ENCODE measurements at places on chromosomes 7 and 10.

- DNase-seq: no peak
These were observed 1.5 kb downstream of the TRIL start for GRCh38 chr7:28956608-28957063.

DNA sequence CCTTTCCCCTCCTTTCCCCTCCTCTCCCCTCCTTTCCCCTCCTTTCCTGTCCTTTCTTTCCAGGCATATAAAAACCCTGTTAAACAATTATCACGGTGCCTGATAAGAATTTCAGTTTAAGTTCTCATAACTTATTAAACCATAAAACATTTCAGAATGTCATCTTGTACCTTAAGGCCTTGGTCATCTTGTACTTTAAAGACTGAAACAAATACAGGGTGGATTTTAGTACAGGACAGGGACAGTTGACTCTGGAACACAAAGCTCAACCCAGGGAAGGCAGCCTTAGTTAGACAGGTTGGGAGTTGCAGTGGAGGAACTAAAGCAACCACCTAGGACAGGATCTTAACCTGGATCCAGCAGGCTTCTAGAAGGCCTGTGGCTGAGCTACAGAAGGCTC is 1.2 kb downstream of the AGR3 start:
- no peak for DNase-seq

DNA sequence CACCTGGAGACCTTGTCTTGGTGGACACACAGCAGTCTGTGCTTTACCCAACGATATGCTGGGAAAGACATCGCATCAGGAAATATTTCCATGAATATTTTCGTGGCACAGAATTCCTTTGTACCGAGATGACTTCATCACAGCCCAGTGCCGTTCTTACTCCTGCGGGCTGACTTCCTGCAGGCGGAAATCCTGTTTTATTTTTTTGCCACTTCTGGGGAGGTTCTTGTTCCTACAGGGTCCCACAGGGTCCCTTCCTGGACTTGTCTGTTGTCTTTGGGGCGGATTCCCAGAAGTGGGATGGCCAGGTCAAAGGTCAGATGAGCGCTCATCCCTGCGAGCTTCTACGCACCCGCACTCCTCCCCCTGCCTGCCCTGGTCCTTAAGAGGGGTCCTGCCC is 86.5 kb downstream of the DNAJB6 start:
- no peak for DNase-seq

DNA sequence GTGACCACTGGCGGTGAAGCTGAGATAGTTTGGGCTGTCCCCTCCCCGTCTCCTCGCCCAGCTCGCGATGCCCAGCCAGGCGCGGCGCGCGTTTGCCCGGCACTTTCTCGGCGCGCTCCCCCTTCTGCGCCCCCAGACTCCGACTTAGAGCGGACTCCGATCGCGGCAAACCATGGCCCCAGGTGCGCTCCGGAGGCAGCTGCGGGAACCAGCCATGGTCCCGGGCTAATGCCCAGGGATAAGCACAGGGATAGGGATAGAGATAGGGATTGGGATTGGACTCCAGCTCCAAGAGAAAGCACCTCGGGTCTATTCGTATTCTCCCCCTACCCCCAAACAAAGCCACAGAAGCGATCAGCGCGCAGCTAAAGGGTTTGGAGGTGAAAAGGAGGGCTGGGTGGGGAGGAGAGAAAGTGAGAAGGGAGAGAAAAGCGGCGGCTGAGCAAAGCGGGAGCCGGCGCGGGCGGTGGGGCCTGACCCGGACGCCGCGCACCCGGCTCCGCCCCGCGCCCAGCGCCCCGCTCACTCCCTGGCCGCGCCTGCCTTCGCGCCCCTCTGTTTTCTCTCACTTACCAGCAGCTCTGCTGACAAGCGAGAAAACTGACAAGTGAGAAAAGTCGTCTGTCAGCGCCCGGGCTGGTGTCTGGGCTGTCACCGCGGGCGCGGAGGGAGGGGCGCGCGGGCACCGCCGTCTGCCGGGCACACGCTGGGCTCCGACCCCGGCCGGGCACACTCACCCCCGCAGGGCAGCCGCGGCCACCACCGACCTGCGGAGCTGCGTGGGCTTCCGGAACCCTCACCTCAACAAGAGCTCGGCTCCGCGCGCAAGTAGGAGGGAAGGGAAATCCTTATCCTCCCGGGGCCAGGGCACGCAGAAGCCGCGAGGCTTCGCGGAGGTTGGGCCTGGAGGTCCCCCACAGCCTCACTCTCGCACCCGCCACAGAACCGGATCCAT is at the start of gene PDE1C:
Gene PDE1C (minus strand): TSS at position 2 of the 955 bp plus-strand sequence.
- no peak for DNase-seq

DNA sequence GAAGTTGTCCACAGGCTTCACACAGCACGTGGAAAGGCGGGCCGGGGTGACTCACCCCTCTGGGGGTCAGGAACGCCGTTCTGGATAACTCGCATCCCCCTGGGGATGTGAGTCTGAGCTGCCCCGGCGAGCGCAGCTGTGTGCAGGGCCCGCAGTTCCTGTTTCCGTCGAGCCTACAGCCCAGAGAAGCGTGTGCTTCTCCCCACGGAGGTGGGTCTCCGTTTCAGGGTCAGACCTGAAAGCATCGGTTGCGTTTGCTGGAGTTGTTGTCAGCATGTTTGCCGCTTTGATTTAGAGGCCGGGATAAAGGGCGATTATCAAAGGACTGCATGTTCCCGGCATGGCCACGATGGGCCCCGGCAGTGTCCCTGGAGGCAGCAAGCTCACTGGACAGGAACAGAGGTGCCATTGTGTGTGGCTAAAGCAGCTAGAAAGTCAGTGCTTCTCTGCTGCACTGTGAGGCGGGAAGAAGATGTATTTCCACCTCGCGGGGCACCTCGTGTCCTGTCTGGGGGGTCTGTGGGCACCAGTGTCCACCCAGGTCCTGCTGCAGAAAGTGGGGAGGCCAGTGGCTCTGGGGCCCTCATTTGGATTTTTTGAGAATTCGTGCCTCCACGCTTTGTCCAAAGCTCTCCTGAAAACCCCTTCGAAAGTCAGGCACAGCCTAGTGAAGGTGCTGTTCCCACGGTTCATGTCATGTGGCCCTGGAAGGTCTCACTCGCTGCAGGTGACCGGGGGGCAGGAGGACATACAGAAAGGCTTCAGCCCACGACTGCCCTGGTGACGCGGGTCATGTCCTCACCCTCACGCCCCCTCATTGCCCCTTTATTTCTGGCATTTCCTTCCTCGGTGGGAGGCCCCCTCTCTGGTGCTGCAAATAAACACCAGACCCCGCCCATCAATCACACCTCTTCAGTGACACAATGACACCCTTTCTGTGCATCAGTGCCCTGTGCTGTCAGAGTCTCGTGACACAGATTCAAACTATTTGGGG is 27.4 kb upstream of the GDI2 start:
- no peak for DNase-seq

- DNase-seq: no peak
These were observed 160.0 kb upstream of the TCF7L2 start for GRCh38 chr10:112790030-112790429.

DNA sequence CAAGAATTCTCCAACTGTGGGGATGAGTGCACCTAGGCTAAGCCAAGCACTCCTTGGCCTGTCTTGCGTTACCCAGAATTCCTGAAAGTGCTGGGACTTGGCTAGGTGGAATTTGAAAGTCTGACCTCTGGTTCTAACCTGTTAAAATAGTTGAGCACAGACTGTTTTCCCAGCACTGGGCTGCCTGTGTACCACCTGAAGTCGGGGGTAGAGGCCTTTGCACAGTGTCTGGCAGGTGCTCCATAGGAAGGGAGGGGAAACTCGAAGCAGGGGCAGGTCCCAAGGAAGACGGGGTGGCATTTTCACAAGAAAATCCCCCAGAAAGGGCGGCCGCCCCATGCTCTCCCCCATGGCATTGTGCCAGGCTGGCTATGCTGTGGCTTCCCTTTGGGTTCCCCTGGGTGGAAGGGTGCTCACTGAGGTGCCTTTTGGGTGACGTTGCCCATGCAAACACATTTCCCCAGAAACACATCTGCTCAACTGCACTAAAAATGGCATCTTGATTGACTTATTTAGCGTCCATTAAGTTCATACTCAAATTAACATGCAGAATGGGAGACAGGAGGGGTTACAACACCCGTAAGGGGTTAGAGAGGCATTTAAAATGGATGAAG is 62.9 kb downstream of the SYPL1 start:
- DNase-seq: no peak

GRCh38 chr7:48899932-48900331 is 24.4 kb upstream of the CDC14C start:
- no peak for DNase-seq

- DNase-seq: no peak
These were observed 140.2 kb downstream of the FANK1 start for GRCh38 chr10:126036515-126036914.

- DNase-seq: no peak
These were observed 24.6 kb upstream of the BET1 start for GRCh38 chr7:94028768-94029167.

DNA sequence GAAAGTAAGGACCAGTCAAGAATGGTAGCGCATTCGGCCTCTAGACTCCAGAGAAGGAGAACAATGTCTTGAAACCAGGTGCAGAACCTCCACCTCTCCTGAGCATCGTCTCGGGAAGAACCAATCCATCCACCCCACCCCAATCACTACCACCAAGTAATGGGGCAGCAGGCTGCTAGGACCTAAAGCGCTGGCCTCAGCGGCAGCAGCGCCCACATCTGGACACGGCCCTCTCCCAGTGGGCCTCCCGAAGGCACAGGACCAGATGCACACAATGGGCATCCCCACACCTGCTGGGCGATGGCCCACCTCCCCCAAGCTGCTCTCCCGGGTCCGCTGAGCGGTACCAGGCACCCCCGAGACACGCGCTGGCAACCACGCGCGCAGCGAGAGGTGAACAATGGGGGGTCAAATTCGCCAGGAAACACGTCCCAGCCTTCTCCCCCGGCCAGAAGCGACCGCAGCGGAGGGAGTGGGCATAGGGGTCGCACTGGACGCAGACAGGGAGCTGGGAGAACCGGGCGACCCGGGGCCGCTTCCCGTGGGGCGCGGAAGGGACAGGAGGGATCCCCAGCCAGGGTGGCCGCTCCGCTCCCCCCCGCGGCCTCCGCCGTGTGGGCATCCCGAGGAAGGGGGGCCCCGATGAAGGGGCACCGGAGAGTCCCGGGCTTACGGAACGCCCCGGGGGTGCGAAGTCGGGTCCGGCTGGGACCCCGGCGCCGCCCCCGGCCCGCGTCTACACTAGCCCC is 506 bp downstream of the CTTNBP2 start:
- no peak for DNase-seq

DNA sequence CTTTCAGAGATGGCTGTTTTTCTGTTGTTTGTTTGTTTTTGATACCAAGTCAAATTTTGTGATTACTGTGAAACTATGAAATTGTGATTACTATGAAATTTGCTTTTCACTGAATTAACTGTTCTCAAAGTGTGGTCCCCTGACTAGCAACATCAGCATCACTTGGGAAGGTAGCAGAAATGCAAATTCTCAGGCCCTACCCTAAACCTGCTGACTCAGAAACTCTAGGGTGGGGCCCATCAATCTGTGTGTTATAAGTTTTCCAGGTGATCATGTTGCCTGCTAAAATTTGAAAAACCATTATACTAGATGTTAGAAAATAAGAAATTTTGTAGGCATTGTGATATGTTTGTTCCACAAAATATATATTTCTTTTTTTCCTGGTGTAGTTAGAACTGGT is 1.2 kb downstream of the IFIT1B start:
- DNase-seq: no peak

DNA sequence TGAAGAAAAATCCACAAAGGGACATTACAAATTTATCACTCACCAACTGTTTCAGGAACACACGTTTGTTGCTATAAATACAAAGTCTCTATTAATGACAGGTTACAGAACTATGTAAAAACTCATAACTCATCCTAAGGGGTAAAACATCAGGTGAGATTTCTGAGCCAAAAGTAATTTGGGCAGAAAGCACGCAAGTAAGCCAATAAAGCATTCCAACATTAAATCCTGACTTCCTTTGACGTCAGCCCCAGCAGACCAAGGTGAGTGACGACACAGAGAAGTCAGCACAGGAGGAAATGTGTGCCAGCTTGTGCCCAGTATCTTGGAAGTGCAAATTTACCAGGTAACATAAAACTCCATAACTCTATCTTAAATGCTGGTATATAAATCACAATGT is 45.7 kb downstream of the IMMP2L start:
- DNase-seq: no peak

DNA sequence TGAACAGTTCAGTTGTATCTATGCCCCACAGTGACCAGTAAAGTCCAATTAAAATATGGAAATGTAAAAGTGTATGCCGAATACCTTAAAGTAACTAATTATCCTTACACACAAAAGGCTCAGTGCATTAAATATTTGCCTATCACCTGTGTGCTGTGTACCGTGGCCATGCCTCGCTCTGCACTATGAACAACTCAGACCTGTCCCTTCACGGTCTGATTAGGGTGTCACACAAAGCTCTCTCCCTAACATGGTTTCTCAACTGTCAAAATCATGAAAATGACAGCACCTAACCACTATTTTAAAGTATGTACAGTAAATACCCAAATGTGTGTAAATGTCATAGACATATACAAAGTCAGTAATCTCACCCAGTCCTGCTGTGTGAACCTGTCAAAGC is 43.1 kb downstream of the STK17A start:
- DNase-seq: no peak

DNA sequence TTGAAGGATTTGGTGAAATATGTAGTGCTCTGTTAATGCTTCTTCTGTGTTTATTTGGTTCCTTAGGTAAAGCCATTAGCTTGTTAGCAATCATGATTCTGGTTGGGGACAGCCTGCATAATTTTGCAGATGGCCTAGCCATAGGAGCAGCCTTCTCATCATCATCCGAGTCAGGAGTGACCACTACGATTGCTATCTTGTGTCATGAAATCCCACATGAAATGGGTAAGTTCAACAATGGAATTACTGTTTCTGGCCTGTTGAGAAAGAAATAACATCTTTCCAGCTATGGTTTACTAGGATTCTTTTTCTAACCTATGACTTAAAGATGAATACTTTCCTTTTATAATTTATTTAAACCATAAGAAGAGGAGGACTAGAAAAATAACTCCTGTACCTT is 48.9 kb downstream of the SLC39A12 start:
- no peak for DNase-seq

GRCh38 chr7:19442016-19442785 is 266.6 kb downstream of the POLR1F start:
- no peak for DNase-seq

- no peak for DNase-seq
These were observed 80.0 kb downstream of the RBM33 start for GRCh38 chr7:155724327-155725005.

- DNase-seq: no peak
These were observed 147.6 kb upstream of the TMEM168 start for GRCh38 chr7:112937651-112938415.

GRCh38 chr10:73744664-73744975 is 448 bp downstream of the SEC24C start:
- no peak for DNase-seq

DNA sequence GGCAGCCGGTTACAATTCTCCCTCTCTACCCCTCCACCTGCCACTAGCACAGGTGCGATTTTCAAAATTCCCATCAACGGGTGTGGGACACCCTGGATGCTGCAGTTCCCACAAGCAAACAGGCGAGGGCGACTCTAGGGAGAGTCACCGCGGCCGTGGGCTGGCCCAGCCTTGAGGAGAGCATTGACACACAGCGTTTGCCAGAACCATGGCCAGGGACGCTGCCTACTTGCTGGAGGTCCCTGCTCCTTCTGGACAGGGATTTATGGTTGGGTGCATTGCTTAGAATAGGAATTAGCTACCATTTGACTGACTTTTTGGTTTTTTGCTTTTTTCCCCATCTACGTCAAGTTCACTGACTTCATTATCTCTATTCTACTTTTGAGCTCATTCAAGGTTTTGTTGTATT is 19.0 kb upstream of the CLDN4 start:
- DNase-seq: peak; percentile 30

- no peak for DNase-seq
These were observed 290.9 kb downstream of the DPP6 start for GRCh38 chr7:154342971-154343633.

All from stimulated activated CD4-positive, alpha-beta T cell treated with anti-CD3 and anti-CD28 coated beads, Interleukin-15, amount 100 ng/mL, for 1 hour (primary cell).